ENCODE measurements at places on chromosomes 6 and 20. TPM values are rescaled to one million over a fixed set of nuclear protein-coding genes. Genes with fewer than 3 reads are reported as not detected.

Gene NKX2-4
- not detected for total RNA-seq

Gene BMP2
- 4.9 TPM for total RNA-seq

Gene AKAP7
- total RNA-seq, result 15.1 TPM

Gene SUMO4
- 2.0 TPM for total RNA-seq

Gene HDGFL1
- total RNA-seq, result not detected

Gene SLA2
- not detected for total RNA-seq

Gene EIF2S2
- 65.6 TPM for total RNA-seq

Gene SYCP2L
- 0.78 TPM for total RNA-seq

Gene ELOVL2
- 0.62 TPM for total RNA-seq

Gene SEMG1
- total RNA-seq, result not detected

Gene MLIP
- 0.62 TPM for total RNA-seq
